ENCODE measurements at places on chromosomes 13 and 19.

DNA sequence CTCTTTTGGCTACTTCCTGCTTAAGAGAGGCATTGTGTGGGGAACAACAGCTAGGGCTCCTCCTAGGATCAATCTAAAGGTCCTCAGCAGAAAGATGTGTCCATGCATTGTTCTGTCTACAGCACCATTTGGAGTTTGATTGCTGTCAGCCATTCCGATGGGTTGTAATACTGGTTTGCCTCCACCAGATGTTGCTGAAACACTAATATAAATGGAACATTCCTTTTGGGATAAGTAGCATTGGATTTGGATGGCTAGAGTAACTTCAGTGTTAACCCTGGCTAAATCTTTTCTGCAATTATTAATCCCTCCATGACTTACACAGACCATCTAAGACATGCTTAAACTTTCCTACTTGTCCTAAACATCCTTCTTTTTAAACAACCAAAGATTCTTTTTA, 104.2 kb downstream of the TDRD3 start:
- DNase-seq, result no peak

- DNase-seq, result no peak
These were observed 1624.7 kb downstream of the PCDH9 start for GRCh38 chr13:65605396-65605795.

GRCh38 chr13:40243047-40243446, 423.4 kb downstream of the FOXO1 start:
- DNase-seq, result no peak

- no peak for DNase-seq
These were observed at the start of gene SYNE4 for GRCh38 chr19:36008336-36008978. Gene SYNE4 (minus strand): TSS chr19:36008813. CDS start chr19:36008681, 132 bp downstream.

DNA sequence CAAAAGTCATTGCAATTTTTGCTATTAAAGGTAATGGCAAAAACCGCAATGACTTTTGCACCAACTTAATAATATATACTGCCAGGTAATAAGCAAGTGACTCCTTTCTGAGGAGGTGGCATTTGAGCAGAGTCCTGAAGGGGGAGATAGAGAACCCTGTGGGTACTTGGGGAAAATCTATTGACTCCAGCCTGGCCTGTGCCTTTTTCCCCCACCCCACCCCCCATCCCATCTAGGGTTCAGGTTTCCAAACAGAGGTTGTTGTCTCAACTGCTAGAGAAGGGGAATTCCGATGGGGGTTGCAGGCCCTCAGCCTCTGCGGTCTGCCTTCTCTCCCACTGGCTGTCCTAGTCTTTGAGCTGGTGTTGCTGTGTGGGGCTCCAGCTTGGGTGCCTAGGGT, 11.5 kb downstream of the S1PR2 start:
- no peak for DNase-seq

GRCh38 chr19:11624069-11624463, 26.8 kb downstream of the ZNF627 start:
- no peak for DNase-seq

DNA sequence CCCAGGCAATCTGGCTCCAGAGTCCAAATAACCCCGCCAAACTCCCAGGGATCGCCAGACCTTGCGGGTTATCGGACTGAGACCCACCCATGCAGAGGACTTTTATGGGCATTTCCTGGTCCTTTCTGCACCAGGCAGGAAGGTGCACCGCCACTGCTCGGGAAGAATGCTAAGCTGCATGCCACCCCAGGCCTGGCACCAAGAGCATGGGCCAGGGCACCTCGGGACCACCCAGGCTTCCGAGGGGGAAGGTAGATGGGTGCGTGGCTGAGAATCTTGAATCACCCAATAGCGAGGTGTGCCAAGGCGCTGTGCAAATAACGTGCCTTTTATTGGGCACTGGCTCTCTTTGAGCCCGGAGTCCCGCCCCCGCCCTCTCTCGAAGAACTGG, 422 bp upstream of the ZNF575 start:
- DNase-seq, result no peak

- no peak for DNase-seq
These were observed 395.2 kb upstream of the ARGLU1 start for GRCh38 chr13:106963151-106963550.

DNA sequence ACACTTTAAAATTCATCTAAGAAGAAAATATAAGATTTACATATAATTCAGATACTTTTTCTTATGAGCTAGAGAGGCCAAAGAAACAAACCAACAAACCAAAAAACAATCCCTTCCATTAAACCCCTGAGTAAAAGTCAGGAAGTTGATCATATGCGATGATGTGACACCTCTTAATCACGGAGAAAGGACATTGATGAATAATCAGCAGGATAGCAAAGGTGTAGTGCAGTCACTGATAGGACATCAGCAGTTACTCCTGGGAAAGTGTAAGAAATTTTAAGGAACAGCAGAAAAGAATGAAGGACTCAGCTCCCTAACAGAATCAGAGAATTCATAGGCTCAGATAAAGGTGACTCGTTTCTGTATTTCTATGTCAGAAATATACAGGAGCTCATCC, 202.4 kb upstream of the EDNRB start:
- no peak for DNase-seq

- DNase-seq, result no peak
These were observed 3.6 kb downstream of the RRAS start for GRCh38 chr19:49636233-49636932.

DNA sequence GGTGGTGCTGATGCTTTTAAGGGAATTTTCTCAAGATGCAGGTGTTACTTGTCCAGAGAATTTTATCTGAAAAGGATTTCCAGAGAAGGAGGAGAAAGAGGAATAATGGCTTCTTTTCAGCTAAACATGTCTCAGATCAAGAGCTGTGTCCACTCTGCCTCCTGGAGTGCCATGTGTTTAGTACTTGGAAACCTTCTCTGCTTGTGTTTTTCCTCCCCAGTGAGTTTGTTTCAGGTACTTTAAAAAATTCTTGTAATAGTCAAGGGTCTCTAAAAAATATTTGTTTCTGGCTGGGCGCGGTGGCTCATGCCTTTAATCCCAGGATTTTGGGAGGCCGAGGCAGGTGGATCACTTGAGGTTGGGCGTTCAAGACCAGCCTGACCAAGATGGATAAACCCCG, 22.7 kb downstream of the ZNF431 start:
- no peak for DNase-seq

DNA sequence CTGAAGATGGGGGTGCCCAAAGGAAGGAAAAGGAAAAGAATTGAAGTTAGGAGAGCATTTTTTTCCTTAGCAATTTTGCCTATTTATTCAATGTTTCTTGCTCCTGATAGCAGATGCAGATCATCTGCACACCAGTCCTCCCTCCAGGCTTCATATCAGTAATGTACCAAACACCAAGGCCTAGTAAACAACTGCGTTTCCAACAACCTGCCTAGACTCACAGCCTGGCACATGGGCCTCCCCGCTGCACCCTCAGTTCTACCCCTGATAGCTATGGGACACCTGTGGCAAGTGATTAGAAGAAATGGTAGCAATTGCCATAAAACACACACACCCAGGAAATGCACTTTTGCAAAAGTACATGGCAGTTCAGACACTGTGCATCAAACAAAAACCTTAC, 30.4 kb upstream of the HMGB1 start:
- no peak for DNase-seq
